ENCODE measurements at places on chromosomes 7 and 10.

DNA sequence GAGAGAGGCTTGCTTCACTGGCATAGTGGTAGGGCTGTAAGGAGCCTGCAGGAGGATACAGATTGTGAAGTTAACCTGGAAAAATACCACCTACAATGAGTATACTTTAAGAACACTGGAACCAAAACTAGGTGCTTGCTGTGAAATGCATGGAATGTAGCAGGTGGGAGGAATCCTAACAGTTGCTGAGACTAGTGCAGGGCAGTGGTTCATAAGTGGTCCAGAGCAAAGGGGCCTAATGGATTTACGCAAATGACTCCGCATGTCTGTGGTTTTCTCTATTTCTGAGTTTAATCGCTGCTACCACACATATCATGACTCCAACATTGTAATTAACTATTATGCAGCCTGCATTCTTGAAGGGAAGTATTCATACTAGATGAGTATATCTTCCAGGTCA lies 218.4 kb downstream of the CHRM2 start:
- no peak for DNase-seq

GRCh38 chr7:81768951-81769778 lies 682 bp downstream of the HGF start:
- no peak for DNase-seq

DNA sequence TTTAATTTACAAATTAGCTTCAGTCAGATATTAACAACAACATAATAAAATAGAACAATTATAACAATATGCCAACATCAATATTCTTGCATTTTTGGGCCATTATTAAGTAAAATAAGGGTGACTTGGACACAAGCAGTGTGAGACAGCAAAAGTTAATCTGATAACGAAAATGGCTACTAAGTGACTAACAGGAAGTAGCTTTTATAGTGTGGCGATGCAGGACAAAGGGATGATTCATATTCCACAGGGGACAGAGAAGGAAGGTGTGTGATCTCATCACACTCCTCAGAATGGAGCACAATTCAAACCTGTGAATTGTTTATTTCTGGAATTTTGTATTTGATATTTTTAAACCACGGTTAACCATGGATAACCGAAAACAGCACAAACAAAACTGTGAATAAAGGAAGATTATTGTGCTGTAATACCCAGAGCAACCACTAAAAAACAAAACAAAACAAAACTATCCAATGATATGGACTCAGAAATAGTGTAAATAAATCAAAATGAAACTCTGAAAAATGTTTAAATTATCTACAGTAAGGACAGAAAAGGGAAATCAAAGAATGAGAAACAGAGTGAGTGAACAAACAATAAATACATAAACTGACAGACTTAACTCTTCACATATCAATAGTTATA lies 66.9 kb upstream of the TFEC start:
- DNase-seq, result no peak

- DNase-seq, result no peak
Measured at GRCh38 chr10:97049670-97050069, 136.1 kb downstream of the SLIT1 start.

- DNase-seq, result no peak
Measured at GRCh38 chr10:78817361-78817760, 251.4 kb upstream of the ZMIZ1 start.

DNA sequence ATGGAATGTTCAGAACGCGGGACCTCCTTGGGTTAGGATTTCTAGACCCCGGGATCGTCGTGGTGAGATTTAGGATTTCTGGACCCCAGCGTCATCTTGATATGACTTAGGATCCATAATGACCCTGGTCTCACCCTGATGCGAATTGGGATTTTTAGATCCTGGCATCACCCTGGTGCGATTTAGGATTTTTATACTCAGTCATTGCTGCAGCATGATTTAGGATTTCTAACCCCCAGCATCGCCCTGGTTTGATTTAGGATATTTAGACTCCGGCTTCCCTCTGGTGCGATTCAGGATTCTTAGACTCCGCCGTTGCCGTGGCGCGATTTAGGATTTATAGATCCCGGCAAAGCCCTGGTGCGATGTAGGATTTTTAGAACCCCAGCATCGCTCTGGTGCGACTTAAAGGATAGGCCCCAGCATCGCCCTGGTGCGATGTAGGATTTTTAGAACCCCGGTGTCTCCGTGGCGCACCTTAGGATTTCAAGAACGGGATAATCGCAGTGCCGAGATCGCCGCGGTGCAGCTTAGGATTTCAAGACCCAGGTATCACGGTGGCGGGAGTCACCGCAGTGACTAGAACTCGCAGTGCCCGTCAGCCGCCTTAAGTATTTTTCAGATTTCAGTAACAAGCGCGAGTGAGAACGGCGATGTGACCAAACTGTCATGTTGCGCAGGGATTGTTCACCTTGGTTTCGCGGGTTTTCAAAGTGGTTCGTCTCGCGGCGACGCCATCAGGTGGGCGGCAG lies 814 bp downstream of the MEST start:
- no peak for DNase-seq

Measured in chondrocyte (in vitro differentiated cells).